ENCODE measurements at places on chromosomes 1 and 21.

- no peak for DNase-seq
Measured at GRCh38 chr1:111967067-111967690, 22.3 kb downstream of the KCND3 start.

- DNase-seq, result no peak
Measured at GRCh38 chr1:25818569-25818968, 1.2 kb upstream of the MTFR1L start.

GRCh38 chr1:54569339-54569738 is 21.3 kb downstream of the ACOT11 start:
- DNase-seq, result no peak

- DNase-seq, result no peak
Measured at GRCh38 chr1:10598389-10598702, 123.6 kb downstream of the PEX14 start.

DNA sequence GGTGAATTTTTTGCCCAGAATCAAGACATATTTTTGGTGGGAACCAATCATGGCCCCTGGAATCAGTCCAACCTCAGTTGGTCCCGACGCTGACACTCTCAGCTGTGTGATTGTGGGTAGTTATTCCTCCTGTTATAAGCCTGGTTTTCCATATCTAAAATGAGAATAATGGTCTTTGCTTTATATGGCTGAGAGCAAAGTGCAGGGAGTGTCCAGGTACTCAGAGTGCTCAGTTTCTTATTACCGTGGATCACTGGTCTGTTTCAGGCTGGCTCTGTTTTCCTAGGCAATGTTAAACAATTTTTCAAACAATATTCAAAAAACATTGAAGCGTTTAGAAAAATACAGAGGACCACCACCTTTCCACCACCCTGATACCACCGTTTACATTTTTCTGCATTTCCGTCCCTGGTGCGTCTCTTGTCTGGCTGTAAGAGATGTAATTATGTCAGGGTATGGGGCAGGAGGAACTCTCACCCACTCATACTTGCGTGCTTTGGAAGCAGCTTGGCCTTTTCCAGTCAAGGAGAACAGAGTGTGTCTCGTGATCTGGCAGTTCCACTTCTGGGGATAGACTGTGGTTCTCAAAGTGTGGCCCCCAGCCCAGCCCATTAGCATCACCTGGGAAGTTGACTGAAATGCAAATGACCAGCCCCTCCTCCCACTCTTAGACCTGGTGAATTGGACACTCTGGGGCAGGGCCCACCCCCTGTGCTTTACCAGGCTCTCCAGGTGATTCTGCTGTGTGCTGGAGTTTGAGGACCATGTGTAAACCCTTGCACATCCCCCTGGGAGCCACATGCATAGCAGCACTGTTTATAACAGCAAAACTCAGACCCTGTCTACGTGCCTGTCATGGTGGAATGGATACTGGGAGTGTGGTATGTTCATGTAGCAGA is 6.8 kb downstream of the MX1 start:
- DNase-seq, result no peak

DNA sequence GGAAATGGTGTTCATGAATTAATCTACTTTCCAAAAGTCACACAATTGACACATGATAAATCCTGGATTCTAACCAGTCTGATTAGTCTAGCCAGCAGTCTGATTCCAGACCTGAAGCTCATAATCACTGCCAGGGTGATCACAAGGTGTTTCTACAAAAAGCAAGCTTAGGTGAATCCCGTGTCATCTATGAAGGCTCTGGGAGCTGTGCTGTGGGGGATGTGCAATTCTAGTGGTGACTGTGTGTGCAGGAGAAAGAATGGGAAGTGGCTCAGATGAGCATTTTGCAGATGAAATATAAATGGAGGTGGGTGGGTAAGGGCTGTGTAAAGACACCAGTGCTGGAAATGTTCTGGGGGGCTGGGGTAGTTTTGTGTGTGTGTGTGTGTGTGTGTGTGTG is 1.8 kb upstream of the NPPB start:
- DNase-seq, result no peak

- DNase-seq, result no peak
Measured at GRCh38 chr1:53390736-53391135, 62.9 kb upstream of the LRP8 start.

DNA sequence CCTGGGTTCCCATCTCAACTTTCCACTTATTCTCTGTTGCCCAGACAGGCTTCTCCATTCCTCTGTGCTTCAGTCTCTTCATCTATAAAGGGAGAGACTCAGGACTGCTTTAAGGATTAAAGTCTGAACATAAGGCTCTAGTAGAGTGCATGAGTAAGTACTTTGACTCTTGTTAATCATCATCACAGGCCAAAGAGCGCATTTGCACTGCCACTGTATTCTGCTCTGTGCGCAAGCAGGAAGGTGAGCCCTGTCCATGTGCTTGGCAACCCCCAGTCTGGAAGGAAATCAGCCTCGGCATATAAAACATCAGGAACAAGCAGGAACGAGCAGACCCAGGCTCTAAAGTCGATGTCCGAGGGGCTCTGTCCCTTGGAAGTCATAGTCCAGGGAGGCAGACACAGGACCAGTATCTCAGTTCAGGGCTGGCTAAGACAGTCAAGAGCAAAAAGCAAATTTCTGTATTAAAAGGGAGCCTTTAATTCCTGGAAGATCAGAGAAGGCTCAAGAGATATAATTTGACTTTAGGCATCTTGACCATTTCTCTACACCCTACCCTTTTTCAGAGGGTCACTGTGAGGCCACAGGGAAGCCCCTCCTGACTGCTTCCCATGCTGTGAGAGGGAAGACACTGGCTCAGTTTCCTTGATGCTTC is 131.2 kb downstream of the TRABD2B start:
- DNase-seq, result no peak

- no peak for DNase-seq
Measured at GRCh38 chr1:52769346-52770033, 43.2 kb downstream of the ZYG11B start.

- peak; percentile 37 for DNase-seq
Measured at GRCh38 chr1:53949023-53949990, 3.2 kb downstream of the LRRC42 start.

GRCh38 chr1:234629026-234629425 is 19.0 kb upstream of the IRF2BP2 start:
- DNase-seq, result no peak

GRCh38 chr1:52633291-52633754 is 355 bp downstream of the SHISAL2A start:
- peak; percentile 50 for DNase-seq

All from CD4-positive, alpha-beta T cell treated with Interleukin-12 subunit alpha and Interleukin-12 subunit beta, for 1 hour (primary cell).